ENCODE measurements at places on chromosomes 3 and 15.

DNA sequence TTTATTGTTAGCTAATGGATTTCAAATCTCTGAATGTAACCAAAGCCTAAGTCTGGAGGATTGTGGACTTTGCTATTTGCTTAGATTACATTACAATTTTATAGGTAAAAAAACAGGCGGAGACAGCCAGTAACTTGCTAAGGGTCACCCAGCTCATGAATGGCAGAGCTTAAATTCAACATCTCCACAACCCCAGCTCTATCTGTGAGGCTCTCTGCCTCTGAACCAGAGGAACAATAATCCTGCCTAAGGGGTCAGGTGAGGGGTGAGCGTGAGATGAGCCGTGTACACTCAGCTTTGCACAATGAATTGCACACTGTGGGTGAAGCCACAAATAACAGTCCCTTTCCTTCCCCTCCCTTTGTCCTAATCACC, 69.8 kb upstream of the SPATA12 start:
- no peak for DNase-seq

DNA sequence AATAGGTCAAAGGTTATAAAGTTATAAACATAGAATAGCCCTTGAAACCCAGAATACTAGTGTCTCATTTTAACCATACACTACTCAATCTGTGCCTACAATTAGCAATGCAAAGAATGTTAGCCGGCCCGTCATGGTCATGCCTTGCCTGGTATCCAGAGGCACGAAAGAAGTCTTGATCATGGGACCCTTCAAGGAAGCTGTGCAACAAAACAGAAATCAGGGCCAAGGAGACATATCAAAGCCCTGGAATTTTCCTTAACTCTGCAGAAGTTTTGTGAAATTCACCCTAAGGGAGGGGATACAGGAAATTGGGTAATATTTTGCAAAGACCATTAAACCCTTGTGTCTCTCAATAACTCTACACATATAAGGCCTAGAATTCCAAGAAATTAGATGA, 482.4 kb downstream of the ROBO1 start:
- DNase-seq: no peak

DNA sequence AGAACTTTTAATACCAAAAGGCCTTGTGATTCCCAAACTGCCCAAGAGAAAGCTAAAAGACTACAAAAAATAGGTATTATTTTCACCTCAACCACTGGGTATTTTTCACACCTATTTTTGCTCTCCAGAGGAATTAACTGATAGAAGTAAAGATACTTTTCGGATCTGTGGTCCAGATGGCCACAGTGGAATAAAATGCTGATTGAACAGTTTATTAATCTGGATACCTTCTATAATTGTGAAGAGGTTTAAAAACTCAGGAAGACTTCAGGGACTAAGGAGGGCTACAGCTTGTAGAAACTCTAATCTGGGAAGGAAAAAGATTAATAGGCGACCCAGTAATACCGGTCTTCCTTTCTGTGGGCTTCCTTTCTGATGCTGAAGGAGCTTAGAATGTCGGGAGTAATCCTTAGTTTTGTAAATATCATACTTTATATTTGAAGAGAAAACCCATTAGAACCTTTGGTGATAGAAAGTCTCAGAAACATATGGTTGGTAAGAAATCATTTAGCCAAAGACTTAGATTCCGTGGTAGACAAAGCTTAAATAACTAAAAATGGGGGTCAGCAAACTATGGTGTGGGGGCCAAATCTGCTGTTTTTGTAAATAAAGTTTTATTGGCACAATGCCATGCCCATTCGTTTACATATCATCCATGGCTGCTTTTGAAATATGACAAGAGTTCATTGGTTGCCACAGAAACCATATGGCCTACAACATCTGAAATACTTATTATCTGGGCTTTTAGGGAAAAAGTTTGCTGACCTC, 47.8 kb downstream of the TTC23 start:
- no peak for DNase-seq

- peak; percentile 32 for DNase-seq
Measured at GRCh38 chr3:163476179-163476578, 1602.1 kb downstream of the SI start.

GRCh38 chr15:98076021-98076816, 115.7 kb downstream of the ARRDC4 start:
- DNase-seq: no peak

DNA sequence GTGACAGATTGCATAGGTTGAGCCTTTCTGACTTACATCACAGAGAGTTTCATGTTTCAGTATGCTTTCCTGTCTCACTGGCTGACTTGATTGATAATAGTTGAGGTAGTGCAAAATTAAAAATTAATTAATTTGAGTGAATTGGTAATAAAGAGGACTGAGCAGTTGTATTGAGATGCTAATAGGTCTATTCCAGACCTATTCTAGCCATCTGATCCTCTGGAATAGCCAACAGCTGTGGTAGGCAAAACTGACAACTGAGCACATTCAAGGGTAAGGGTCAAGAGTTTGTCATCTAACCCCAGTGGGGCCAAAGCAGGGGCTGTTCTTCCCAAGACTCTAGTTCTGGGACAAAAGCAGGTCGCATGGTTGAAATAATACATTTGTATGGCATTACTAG, 132.4 kb downstream of the EPHA3 start:
- no peak for DNase-seq
